Suppressor macrophage (primary cell): ENCODE measurements at places on chromosomes 6 and 20.

DNA sequence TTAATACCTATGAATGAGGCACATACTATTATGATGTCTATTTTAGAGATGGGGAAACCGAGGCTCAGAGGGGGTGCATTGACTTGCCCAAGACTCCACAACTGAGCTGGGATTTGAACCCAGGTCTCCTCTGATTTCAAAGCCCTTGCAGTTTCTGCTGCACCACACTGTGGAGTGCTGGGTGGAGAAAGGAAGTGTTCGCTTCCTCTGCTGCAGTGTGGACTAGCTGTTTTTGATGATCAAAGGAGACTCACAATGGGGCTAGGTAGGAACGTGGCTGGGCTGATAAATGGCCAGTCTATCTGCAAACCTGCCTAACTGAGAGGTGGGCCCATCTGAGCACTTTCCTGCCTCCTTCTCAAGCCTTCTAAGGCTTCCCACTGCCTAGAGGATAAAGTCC is 87.2 kb downstream of the CD40 start:
- peak; percentile 28 for DNase-seq

- DNase-seq, result peak; percentile 37
Observed at GRCh38 chr6:110874880-110875547, 429 bp downstream of the AMD1 start.

- no peak for DNase-seq
Observed at GRCh38 chr20:31838646-31839292, 6.6 kb downstream of the FOXS1 start.

DNA sequence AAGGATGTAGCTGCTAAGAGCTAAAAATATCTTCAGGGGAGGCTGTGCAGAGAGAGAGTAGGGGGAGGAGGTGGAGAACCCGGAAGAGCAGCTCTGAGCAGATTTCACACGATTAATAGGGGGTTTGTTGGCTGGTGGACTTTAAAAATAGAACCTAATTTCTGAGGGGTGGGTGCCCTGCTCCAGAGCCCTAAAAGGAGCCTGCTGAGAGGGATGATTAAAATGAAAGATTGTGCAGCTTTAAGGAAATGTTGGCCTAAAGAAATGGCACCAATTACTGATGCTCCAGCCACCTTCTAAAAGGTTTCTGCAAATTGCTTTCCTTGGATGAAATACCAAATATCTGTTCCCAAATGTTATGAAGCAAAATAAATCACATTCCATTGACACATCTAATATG is 202.8 kb upstream of the BTBD3 start:
- no peak for DNase-seq

DNA sequence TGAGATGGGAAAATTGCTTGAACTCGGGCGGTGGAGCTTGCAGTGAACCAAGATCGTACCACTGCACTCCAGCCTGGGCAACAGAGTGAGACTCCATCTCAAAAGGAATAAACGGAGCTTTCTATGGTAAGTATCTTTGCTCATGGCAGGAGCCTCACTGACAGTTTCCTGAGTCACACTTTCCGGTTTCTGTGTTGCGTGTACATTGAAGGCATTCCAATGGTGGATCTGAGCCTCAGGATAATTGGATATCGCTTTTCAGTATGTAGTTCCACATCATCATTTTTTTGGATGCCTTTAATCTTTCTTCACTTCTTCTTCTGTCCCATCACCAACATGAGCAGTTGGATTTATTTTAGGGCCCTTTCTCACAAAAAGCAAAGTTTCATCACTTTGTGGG is 28.6 kb upstream of the GTSF1L start:
- DNase-seq, result no peak
